ENCODE measurements at places on chromosomes 5 and 9. TPM values are rescaled to one million over a fixed set of nuclear protein-coding genes. Genes with fewer than 3 reads are reported as not detected.

DNA sequence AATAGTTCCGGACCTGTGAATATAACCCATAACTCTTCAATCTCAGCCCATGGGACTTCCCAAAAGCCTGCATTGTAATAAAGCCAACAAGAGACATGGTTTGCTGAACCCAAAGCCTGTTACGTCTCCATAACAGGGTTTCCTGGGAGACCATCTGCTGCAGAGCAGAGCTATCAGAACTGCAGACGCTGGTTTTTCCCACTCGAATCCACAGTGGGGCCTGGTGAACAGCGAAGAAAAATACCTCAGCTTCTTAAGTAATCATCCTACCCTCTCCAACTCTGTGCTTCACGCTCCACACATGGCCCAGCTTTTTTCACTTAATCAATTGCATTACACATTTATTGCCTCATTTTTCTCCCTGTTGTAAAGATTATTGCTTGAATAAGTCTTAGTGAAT, 409.5 kb upstream of the GRIA1 start:
- H3K27ac ChIP-seq = no peak overlapping the region
- no peak overlapping the region for H3K4me3 ChIP-seq
- no peak for DNase-seq
- H3K36me3 ChIP-seq = no peaks in the 10 kb centered on the region
- no peaks in the 10 kb centered on the region for H3K27me3 ChIP-seq

DNA sequence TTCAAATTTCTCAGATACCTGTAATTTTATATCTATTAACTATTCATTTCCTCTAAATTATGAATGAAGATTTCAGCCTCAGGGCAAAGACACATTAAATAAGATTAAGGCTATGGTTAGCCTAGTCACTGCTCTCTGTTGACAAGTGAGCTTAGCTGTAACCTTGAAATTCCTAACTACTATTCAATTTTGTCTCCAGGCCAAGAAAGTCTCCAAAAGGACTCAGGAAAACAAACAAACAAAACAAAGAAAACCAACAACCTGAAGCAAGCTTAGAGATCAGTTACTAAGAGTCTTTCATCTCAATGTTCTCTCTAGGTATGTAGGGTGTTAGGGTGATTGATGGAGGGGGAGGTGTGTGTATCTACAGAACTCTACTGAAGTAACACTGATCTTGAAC, 9.6 kb upstream of the CTNNAL1 start:
- H3K36me3 ChIP-seq = no peaks in the 10 kb centered on the region
- no peak overlapping the region for H3K27ac ChIP-seq
- peaks cover 6% of the 10 kb centered on the region for H3K4me1 ChIP-seq
- H3K4me3 ChIP-seq = no peak overlapping the region
- DNase-seq = no peak
- no peaks in the 10 kb centered on the region for H3K27me3 ChIP-seq

- H3K4me3 ChIP-seq = no peak overlapping the region
- no peaks in the 10 kb centered on the region for H3K36me3 ChIP-seq
- no peaks in the 10 kb centered on the region for H3K27me3 ChIP-seq
- H3K27ac ChIP-seq = no peak overlapping the region
- DNase-seq = no peak
- no peaks in the 10 kb centered on the region for H3K4me1 ChIP-seq
Observed at GRCh38 chr5:148163345-148163744, 5.0 kb upstream of the SPINK14 start.

- no peak for DNase-seq
- H3K27ac ChIP-seq = no peak overlapping the region
- H3K4me3 ChIP-seq = no peak overlapping the region
- no peaks in the 10 kb centered on the region for H3K27me3 ChIP-seq
- peaks cover 7% of the 10 kb centered on the region for H3K4me1 ChIP-seq
- H3K36me3 ChIP-seq = no peaks in the 10 kb centered on the region
Observed at GRCh38 chr9:107789001-107789700, 299.6 kb upstream of the KLF4 start.

DNA sequence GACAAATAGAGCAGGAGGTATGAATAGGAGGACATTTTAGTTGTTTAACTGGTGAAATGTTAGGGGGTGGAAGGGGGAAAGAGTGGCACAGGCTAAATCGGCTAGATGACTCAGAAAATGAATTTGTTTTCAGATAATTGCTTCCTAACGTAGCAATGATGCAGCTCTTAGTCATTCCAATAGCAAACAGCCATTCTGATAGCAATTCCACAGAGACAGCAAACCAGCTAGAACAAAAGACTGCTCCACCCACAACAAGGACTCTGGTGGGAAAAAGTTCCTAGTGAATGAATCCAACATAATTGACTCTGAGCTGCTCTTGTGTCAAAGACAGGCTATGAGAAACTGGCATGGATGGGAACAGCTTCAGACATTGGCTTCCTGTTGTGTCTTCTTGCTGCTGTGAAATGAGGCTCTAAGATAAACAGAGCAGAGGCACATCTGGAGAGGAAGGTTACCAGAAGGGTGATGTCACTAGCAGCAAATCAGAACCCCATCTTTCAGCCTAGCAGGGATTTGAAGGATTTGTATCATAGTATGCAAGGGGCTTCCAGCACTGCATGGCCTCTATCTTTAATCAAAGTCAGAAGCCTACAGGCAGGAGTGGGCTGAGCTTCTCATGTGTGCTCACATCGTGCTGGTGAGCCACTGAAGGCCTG, 28.1 kb upstream of the F2RL1 start:
- H3K27me3 ChIP-seq = no peaks in the 10 kb centered on the region
- H3K4me1 ChIP-seq = no peaks in the 10 kb centered on the region
- no peaks in the 10 kb centered on the region for H3K36me3 ChIP-seq
- H3K4me3 ChIP-seq = no peak overlapping the region
- no peak for DNase-seq
- no peak overlapping the region for H3K27ac ChIP-seq

DNA sequence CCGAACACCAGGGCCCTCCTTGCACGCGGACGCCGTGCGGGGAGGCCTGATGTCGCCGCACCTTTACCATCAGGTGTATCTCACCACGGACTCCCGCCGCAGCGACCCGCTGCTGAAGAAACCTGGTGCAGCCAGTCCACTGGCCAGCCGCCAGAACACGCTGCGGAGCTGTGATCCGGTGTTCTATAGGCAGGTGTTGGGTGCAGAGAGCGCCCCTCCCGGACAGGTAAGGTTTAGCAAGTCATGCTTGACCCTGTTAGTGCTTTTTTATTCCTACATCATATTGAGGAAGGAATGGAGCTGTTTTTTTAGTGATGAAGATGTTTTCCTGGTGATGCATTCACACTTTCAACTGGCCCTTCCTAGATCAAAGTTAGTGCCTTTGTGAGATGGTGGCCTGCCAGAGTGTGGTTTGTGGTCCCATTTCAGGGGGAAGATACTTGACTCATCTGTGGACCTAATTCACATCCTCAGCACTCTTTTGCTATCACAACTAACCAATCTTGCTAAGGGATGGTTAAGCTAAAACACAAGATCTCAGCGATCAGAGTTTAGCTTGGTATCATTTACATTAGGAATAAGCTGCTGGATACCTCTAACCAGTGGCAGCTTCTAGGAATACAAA, 2.7 kb downstream of the PCDHGC3 start:
- no peak overlapping the region for H3K27ac ChIP-seq
- H3K27me3 ChIP-seq = no peaks in the 10 kb centered on the region
- peaks cover 14% of the 10 kb centered on the region for H3K4me1 ChIP-seq
- H3K4me3 ChIP-seq = no peak overlapping the region

GRCh38 chr5:41266377-41266776, 53.0 kb upstream of the C6 start:
- H3K27me3 ChIP-seq = no peaks in the 10 kb centered on the region
- H3K4me3 ChIP-seq = no peak overlapping the region
- H3K27ac ChIP-seq = peak overlapping the region; percentile 51
- DNase-seq = no peak

DNA sequence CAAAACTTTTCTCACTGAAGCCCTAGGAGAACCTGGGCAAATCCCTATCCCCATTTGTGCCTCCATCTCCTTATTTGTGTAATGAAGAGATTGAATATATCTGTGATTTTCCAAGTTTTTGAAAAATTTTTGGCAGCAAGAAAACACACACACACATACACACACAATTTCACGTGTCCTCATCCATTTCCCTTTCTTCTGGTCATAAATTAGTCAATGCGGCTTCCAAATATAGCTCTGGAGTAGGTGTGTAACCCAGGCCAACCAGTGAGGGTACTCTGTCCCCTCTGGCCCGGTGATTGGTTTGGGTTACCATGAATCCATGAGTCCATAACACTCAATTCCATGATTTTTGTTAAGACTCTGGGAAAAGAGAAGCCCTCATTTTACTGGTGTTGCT, 12.7 kb downstream of the CSF1R start:
- DNase-seq = no peak
- H3K27me3 ChIP-seq = no peaks in the 10 kb centered on the region
- H3K4me1 ChIP-seq = no peaks in the 10 kb centered on the region
- H3K36me3 ChIP-seq = no peaks in the 10 kb centered on the region
- H3K4me3 ChIP-seq = no peak overlapping the region
- H3K27ac ChIP-seq = no peak overlapping the region

DMRT3 gene
- total RNA-seq = 11.8 TPM

FYB1 gene
- 8.6 TPM for total RNA-seq

APBA1 gene
- total RNA-seq = 9.4 TPM

CER1 gene
- total RNA-seq = 0.47 TPM

MCIDAS gene
- total RNA-seq = 0.39 TPM

CTNNA1 gene
- total RNA-seq = 154 TPM

Data from testis (tissue), 5 donors.